ENCODE measurements at places on chromosomes 5 and 9. TPM values are rescaled to one million over a fixed set of nuclear protein-coding genes. Genes with fewer than 3 reads are reported as not detected.
A peak's percentile ranks its signal among the peaks of the same experiment; 100 is the strongest.

RASGRF2 gene
- 7.4 TPM for total RNA-seq

DNA sequence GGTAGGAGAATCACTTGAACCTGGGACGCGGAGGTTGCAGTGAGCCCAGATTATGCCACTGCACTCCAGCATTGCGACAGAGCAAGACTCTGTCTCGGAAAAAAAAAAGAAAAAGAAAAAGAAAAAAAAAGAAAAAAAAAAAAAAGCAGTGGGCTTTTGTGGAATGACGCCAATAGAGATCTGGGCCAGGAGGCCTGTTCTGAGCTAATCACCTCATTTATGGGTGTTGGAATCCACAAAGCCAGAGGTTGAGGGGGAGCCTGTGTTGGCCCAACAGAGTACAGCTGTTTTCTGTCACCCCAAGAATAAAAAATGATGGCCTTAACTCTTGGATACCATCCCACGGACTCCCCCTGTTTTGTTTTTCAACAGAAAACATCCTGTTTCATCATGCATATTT, 18.5 kb downstream of the OSTF1 start:
- DNase-seq = no peak

DNA sequence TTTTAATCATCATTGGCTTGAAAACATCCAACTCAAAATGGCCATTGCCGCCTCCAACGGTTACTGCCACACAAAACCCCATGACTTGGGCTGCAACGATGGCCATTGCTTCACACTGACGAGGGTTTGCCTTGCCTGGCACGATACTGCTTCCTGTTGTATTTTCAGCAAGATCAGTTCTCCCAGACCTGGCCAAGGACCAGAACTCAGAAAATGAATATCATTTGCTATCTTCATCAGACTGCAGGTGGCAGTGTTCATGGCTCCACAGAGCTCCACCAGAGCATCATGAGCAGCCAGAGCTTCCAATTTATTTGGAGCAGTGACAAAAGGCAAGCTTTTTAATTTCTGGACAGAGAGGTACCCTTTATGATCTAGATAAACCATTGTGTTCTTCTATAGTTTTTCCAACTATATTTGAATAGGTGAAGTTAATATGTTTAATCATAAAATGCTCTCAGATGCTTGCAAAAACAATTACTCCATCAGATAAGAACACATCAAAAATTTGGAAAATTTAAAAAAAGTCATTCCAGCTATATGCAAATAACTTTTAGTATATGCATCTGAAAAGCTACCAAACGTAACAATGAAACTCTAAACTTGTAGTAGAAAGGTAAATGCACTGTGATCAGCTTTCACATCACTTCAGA, 10.4 kb downstream of the AMACR start:
- peak; percentile 92 for DNase-seq

DNA sequence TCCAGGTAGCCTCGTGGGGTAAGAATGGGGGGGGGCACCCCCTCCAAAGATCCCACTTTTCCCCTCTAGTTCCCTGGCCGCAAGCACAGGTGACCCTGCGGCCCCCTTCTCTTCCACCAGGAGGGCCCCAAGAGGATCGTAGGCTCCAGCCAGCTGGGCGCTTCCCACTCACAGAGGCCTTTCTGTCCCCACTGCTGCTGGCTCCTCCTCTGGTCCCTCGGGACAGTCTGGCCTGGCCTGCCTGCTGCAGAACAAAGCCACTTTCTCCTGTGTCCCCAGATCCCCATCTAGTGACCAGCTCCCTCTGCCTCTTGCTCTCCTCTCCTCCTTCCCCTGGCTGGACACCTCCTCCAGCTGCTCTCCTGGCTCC, 534 bp upstream of the SAPCD2 start:
- peak; percentile 36 for DNase-seq

EDIL3 gene
- 227 TPM for total RNA-seq

- DNase-seq = no peak
Measured at GRCh38 chr9:6782345-6782744, 24.6 kb downstream of the KDM4C start.

- no peak for DNase-seq
Measured at GRCh38 chr5:68843624-68844364, 250.0 kb upstream of the SLC30A5 start.

QSOX2 gene
- total RNA-seq = 9.2 TPM

DNA sequence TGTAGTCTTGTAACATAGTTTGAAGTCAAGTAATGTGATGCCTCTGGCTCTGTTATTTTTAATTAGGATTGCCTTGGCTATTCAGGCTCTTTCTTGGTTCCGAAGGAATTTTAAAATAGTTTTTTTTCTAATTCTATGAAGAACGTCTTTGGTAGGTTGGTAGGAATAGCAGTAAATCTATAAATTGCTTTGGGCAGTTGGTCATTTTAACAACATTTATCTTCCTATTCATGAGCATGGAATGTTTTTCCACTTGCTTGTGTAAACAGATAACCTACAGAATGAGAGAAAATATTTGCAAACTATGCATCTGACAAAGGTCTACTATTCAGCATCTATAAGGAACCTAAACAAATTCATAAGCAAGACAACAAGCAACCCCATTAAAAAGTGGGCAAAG, 173.2 kb upstream of the TRPC7 start:
- DNase-seq = no peak

DNA sequence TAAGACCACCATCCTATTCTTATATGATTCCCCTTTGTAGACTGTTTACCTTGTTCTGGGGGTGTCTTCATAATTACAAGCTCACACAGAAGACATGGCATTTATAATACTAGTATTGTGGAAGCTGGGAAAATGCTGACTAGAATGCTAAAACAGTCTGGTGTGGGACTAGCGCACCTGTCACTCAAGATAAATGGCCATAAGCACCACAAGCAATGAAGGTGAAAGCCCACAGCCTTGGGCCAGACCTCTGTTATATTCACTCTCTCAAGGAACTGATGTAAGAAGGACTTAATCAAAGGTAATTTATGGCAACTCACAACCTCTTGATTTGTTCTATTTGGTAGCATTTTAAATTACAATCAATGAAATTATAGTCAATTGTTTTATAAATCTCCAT, 721.5 kb downstream of the SEMA5A start:
- DNase-seq = no peak

- no peak for DNase-seq
Measured at GRCh38 chr5:5195128-5195918, 55.2 kb downstream of the ADAMTS16 start.

GADD45G gene
- 1.3 TPM for total RNA-seq

DNA sequence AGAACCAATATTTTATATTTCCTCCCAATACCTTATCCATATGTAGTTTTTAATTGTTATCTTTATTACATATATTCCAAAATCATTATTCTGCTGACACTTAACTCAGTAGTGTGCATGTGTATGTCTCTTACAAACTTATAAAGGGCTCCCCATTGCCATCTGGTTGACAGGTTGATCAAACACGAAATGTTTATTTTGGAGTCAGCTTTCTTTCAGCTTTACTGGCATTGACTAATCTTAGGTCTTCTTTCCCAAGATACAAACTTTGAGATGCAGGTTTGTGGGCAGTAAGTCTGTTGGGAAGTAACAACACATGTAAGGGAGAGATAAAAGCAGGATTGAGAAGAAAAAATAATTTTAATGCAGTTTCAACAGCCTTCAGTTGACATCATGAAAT, 716.0 kb upstream of the CHD1 start:
- DNase-seq = no peak

ZNF618 gene
- 4.9 TPM for total RNA-seq

DNA sequence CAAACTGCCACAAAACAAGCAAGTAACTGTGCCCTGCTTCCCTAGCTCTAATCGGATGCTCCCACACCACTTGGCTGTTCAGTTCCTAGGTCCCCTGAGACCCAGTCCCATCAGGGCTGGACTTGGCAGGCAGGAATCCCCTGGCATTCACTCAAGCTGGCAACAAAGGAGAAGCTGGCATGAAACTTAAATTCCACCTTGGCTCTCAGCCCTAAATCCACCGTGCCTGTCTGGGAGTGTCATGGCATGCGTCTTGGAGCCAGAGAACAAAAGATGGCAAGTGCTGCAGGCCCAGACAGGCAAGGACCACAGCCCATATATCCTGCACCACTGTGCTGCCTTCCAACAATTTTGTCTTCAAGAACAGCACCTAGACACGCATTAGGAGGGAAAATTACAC, 38.2 kb downstream of the ETF1 start:
- DNase-seq = peak; percentile 14

- DNase-seq = no peak
Measured at GRCh38 chr5:146327257-146327870, 11.3 kb upstream of the POU4F3 start.

- no peak for DNase-seq
Measured at GRCh38 chr5:38070304-38070950, 187.9 kb upstream of the EGFLAM start.

DNA sequence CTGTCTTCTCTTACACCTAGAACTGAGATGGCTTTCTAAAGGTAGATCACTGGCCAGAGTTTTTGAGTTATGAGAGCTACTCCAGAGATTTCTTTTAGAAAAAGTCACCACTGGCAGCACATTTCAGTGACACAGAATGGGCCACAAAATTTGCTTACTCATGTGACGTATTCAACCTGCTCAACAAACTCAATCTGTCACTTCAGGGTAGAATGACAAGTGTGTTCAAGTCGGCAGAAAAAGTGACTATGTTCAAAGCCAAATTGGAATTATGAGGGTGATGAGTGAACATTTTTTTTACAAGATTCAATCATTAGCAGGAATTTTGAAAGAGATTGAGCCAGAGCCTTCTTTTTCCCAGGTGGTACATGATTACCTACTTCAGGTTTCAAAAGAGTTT, 46.5 kb downstream of the TAF11L14 start:
- DNase-seq = no peak

GRCh38 chr5:84148651-84149050, 236.0 kb downstream of the EDIL3 start:
- no peak for DNase-seq

- DNase-seq = no peak
Measured at GRCh38 chr5:121967187-121967586, 5.4 kb downstream of the SRFBP1 start.

PCDHGB4 gene
- 0.21 TPM for total RNA-seq

FIBCD1 gene
- total RNA-seq = 5.3 TPM

DNA sequence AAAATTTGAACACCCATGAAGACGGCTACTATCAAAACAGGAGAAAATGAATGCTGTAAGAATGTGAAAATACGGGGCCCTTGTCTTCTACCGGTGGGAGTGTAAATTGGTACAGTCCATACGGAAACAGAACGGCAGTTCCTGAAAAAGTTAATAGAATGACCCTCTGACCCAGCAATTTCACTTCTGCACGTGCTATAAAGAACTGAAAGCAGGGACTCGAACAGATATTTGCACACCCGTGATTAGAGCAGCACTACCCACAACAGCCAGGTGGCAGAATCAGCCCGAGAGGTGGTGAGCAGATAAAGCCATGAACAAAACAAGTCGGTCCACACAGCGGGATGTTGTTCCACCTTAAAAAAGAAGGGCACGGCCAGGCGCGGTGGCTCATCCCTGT, 22.6 kb upstream of the SLC12A7 start:
- DNase-seq = no peak

DNA sequence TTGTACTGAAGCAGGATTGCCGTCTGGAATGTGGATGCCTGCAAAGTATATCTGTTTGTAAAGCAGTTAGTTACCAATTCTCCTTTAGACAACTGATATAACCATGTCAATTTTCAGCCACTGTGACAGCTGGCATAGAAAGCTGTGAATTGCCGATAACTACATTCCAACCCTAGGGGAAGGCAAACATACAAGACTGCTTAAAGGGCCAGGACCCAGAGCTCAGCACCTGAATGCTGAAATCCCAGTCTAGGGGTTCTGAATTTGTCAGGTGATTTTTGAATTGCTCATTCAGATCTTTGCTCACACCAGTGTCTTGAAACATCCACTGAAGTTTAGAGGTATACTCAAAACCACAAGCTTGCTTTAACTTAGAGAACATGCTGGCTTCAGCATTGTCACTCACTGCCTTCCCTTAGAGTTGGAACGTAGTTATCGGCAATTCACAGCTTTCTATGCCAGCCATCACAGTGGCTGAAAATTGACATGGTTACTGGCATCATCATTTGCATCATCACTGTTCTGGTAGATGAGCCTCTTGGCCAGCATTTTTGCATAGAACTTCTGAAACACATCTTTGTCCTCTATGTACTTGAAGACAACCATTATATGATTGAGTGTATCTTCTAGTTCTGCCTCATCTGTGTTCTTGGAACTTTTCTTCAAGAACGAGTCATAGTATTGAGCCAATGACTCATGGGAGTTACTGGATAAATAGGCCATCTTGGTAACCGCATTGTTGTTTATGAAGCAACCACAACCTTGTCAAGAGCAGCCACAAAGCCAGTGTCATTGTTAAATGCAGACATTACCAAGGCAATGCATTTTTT, 82.1 kb downstream of the CCDC192 start:
- peak; percentile 93 for DNase-seq

- no peak for DNase-seq
Measured at GRCh38 chr9:136107155-136107952, 11.3 kb downstream of the TMEM250 start.

DNA sequence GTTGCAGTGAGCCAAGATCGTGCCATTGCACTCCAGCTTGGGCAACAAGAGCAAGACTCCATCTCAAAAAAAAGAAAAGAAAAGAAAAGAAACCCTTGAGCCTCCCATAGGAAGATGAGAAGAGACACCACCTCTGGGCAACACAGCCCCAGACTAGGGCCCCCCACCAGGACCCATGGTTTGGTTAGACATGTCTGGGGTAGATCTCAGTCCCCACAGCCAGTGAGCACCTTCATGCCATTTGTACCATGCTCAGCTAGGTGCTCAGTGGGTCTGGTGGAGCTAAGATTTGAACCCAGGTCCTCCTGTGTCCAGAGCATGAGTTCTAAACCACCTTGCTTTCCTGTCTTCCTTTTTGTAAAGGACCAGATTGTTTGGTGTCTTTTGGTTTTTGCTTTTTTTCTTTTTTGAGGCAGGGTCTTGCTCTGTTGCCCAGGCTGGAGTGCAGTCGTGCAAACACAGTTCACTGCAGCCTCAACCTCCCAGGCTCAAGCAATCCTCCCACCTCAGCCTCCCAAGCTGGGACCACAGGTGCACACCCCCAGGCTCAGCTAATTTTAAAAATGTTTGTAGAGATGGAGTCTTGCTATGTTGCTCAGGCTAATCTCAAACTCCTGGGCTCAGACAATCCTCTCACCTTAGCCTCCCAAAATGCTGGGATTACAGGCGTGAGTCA, 11.7 kb downstream of the OLFML2A start:
- DNase-seq = no peak

KIF4B gene
- 0.02 TPM for total RNA-seq

- no peak for DNase-seq
Measured at GRCh38 chr5:173862047-173862477, 26.1 kb upstream of the CPEB4 start.

- DNase-seq = no peak
Measured at GRCh38 chr5:2184563-2185540, 302.1 kb upstream of the IRX4 start.

All from H4 (cell line).